ENCODE measurements at places on chromosomes 5 and 9.

GRCh38 chr5:10933121-10933520 lies 172.1 kb upstream of the DAP start:
- DNase-seq = no peak

DNA sequence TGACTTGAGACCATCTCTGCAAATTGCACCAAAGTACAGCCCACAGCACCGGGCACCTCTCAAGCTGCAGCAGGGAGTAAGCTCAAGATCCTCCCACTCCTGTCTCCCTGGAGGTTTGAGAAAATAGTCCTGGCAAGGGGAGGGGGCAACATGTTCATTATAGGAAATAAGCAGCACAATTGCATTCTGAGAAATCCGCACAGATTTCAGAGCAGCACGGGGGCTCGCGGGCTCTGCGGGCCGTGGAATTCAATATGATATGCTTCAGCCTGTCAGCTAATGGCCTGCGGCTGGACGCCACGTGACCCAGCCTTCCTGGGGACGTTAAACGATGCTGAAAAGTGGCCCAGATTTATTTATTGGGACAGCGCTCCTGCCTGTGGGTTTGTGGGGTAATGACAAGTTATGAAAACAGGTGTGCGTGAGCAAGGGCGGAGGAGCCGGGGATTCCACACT lies 156.4 kb downstream of the DAB2IP start:
- no peak for DNase-seq

- DNase-seq = no peak
These were observed 6.6 kb downstream of the OTULINL start for GRCh38 chr5:14588145-14588544.

DNA sequence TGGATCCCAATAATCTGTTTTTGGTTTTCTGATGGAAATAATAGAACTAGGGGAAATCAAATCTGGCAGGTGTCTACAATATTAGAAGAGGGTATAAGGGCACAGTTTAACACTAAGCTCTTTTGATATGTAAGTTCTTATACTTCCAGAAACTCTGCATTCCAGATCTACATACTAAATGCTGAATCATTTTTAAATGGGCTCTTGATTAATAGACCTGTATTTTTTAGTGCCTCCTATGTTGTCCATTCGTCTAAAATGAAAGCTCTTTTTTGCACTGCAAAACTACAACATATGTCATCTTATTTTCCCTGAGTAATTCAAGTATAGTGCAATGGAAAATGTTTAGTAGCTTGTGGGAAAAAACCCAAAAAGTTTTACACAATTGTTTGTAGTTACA lies 44.2 kb downstream of the NR6A1 start:
- DNase-seq = no peak

DNA sequence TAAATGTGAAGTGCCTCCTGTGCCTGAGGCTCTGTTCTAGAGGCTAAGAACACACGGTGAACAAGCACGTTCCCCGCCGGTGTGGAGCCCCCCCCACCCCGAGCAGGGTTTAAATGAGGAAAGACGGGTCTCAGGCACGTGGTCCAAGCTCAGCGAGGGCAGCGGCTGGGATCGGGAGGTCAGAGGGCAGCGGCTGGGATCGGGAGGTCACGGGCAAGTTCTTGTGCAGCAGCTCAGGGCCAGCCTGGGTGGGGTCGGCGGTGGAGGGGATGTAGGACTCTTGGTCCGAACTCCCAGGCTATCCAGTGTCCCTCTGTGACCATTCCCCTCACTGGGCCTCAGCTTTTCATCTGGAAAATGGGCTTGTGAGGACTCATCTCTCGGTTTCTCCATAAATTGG lies 2.7 kb upstream of the GBGT1 start:
- no peak for DNase-seq

- no peak for DNase-seq
These were observed 55.9 kb upstream of the IL6ST start for GRCh38 chr5:56050551-56051255.

GRCh38 chr9:122329597-122329996 lies 41.2 kb upstream of the PTGS1 start:
- no peak for DNase-seq

GRCh38 chr5:18797222-18797621 lies 1163.0 kb downstream of the TAF11L14 start:
- no peak for DNase-seq

GRCh38 chr5:107783551-107783950 lies 112.8 kb upstream of the EFNA5 start:
- no peak for DNase-seq

GRCh38 chr9:117103438-117104110 lies 311.3 kb downstream of the ASTN2 start:
- no peak for DNase-seq

GRCh38 chr9:94528886-94529285 lies 26.0 kb upstream of the PCAT7 start:
- no peak for DNase-seq

GRCh38 chr5:113205323-113205722 lies 228.7 kb downstream of the DCP2 start:
- no peak for DNase-seq

DNA sequence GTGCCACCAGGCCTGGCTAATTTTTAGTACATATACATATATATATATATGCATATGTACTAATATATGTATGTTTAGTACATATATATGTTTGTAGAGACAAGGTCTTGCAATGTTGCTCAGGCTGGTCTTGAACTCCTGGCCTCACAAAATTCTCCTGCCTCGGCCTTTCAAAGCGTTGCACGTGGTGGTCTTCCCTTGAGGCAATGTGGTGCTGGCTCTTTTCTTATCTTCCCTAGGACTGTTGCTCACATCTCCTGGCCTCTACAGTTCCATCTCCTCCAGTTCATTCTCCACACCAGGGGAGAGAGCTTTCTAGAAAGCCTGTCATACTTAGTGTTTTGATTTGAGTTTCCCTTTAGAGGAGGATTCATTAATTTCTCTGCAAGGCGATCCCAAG lies 28.9 kb upstream of the TGFBR1 start:
- DNase-seq = no peak

DNA sequence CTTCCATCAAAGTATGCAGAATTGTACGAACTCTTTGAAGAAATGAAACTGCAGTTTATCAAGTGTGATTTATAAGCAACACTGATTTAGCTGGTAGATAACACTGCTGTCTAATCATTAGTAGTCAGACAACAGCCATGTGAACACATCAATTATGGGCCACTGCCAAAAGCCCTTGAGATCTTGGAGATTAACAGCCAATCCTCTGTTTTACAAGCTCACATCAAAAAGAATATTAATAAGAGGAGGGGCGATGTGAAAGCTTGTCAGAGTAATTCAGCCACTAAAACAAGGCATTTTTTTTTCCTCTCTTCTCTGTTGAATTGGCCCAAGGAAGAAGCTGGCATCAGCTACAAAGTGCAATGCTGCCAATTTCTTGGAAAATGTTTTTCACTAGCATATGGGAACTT lies 28.1 kb downstream of the ZNF608 start:
- no peak for DNase-seq

- no peak for DNase-seq
These were observed 126.2 kb upstream of the DMRT1 start for GRCh38 chr9:715300-715699.

GRCh38 chr5:1111241-1111726 lies 579 bp downstream of the SLC12A7 start:
- DNase-seq = peak; percentile 33

DNA sequence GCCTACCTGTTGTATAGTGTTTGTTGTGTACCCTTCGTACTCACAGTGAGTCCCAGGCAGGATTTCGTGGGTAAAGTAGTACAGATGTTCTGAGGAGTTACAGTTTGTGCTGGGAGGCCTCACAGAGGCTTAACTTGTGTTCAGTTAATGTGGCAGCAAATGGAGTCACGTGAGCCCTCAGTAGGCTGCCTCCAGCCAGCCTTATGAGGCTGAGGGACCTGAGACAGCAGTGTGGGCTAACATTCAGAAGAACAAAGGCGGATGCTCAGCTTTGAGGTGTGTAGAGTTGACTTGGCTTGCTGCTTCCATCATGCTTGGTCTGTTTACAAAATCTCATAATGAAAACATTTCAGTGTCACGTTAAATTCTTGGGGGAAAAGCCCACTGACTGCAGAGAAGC lies 118.1 kb downstream of the TRIO start:
- no peak for DNase-seq
